ENCODE measurements at places on chromosomes 1 and 21.

- no peak for DNase-seq
These were observed 9.3 kb downstream of the EEIG2 start for GRCh38 chr1:108569097-108569728.

DNA sequence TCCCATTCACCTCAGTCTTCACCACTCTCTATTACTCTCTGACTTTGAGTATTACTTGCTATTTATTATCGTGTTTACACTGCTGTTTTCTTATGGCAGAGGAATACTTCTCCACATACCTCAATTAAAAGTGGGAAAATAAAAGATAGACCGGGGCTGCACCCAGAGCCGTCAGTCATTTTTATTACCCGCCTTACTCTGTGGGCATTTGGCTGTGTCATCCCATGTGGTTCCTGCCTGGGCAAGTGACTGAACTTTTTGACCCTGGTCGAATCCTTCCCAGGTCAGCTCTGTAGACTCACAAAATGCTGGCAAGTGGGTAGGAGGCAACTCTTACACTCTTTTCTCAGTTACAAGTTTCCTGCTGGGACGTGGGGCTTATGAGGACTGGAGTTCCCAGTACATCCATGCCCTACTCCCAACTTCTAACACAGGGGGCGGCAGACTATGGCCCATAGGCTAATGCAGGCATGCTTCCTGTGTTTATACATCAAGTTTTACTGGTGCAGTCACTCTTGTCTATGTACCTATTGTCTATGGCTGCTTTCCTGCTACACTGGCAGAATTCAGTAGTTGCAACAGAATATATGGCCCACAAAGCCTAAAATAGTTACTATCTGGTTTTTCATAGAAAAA, 69.5 kb upstream of the KCND3 start:
- no peak for DNase-seq

GRCh38 chr1:203268901-203269653, 36.2 kb upstream of the BTG2 start:
- DNase-seq = no peak

- DNase-seq = no peak
These were observed 264.1 kb upstream of the GREM2 start for GRCh38 chr1:240876071-240876470.

- DNase-seq = no peak
These were observed 323.0 kb upstream of the USP25 start for GRCh38 chr21:15406791-15407190.

GRCh38 chr1:221335161-221336101, 406.5 kb downstream of the DUSP10 start:
- no peak for DNase-seq

GRCh38 chr1:170461291-170461747, 70.6 kb upstream of the GORAB start:
- no peak for DNase-seq

GRCh38 chr1:27804791-27805190, 25.8 kb upstream of the PPP1R8 start:
- no peak for DNase-seq

DNA sequence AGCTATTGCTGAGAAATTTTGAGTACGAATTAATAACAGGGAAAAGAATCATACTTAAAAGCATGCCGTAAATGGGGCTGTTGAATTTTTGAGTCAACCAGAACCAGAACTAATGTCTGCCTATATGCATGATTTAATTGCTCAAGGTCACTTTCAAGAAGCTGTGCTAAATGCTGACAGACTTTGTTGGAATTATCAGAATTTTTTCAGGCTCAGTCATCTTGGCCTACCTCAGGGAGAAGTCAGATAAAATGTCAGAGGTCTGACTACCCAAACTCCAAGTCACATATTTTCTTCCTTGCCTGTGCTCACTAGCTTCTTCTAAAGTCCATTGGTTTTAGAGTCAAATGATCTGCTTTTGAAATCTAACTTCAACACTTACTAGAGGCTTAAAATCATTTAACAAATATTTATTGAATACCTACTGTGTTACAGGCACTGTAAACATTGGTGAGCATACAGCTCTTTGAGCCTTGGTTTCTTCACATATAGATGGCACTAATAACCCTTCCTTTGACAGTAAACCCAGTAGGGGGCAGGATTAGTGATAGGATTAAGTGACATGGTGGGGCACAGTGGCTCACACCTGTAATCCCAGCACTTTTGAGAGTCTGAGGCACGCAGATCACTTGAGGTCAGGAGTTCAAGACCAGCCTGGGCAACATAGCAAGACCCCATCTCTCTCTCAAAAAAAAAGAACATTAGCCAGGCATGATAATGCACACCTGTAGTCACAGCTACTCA, 121.2 kb upstream of the SLC44A3 start:
- DNase-seq = no peak

- no peak for DNase-seq
These were observed 30.4 kb upstream of the CNTN2 start for GRCh38 chr1:205012391-205013140.

DNA sequence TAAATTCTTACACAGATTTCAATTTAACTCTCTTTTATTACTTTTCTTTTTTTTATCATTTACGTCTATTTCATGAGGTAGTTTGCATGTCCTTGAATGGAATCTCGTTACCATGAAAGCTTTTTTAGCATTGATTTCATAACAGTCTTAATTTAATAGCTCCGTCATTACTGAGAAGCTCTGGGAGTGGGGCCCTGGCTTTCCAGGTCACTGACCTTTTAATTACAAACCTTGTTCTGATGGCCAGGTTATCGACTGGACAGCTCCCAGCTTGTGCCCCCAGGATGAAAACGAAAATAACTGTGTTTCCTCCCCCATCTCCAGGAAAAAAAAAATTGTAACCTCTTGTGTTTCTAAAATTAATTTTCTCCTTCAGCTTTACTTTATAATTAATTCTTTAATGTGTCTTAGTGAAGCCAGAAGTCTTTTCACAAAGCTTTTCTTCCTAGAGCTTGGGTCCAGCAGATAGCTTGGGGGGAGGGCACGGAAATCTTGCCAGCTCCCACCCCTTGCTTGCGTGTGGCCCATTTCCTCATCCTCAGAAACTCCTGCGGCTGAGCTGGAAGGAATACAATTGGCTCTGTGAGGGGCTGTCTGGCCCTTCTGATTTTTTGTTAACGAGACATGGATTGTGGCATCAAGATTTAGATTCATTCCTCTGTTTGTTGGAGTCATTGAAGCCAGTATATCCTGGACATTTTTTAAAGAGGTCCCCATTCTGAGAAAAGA, 65.7 kb downstream of the PEX14 start:
- DNase-seq = no peak

DNA sequence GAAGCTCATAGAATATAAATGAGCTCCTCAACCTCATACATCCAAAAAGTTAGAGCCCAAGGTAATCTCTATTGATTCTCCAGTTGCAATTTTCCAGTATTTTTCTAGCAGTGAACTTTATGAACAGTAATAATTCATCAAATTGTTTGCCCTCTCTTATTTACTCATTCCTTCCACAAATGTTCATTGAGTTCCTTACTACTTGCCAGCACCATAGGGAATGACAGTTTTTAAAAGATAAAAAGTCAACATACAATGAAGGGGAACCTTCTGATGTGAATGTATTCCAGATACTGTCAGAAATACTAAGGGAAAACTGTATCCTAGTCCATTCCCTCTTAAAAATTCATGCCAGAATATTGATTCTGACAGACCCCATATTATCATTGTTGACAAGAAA, 277.0 kb upstream of the C1orf87 start:
- no peak for DNase-seq

DNA sequence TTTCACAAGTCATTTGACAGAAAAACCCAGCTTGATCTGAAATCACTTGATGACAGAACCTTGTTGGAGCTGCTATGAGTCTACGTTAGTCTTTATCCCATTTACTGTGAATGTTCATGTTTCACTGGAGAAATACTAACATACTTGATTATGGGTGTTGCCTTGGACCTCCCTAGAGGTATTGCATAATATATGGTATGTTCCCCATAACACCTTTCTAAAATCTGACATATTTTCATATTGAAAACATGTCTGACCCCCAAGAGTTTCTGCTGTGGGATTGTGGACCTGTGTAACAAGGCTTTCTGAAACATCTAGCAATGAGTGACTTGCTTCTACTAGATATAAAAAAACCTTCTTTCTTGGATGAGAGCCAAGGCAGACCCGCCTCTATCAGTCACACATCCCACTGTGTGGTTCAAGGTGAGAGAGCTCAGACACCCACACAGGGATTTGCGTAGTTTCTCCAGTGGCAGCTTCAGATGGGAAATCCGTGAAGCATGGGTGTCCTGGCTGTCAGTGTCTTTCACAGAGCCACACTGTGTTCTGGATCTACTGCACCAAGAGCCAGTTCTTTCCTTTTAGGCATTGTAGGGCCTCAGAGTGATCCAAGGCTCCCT, 4.6 kb downstream of the NENF start:
- no peak for DNase-seq

DNA sequence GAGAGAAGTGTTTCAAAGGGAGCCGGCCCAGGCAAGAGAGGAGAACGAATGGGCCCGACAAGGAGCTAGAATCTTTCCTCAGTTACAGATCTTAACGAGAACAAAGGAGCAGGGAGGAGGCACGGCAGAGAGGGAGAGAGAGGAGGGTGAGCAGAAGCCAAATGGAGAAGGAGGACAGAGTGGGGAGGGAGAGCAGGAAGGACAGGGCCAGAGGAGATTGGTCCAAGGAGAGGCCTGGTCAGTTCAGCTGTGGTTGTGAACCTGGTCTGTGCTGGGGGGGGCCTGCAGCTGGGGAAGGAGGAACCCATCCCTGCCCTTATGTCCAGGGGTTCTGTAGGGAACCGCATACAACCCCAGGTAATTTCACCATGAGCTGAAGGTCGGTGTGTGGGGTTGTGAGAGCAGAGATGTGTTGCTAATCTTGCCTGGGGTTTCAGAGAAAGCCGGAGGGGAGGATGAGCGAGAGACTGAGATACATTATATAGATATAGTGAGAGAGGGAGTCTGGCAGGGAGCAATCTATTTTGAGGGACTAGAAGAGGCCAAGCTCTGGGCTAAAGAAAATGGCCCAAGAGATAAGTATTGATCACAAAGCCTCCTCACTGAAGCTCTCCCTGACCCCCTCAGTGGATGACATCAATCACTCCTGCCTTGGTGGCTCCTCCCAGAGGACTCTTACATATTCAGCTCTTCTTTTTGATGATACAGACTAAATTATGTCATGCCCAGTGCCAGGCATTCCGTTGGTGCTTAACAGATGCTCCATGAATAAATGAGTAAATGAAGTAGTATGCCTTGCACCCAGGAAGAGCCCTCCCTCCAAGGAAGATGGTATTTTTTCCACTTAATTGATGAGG, 64.2 kb upstream of the CD1D start:
- no peak for DNase-seq

DNA sequence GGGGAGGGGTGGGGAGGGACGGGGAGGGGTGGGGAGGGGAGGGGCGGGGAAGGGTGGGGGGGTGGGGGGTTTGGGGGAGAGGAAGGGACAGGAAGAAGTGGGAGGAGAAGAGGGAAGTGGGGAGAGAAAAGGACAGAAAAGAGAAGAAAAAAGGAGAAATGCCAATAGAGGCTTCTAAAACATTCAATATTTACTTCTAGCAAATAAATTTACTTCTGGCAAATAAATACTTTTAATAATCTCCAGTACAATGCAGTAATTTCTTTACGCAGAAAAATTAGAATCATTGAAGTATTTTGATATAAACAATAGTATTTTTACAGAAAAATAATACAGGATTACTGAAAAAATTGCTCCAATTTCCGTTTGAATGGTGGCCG, 9.4 kb upstream of the GPR161 start:
- no peak for DNase-seq

- DNase-seq = no peak
These were observed 8.7 kb downstream of the FAM3B start for GRCh38 chr21:41325138-41325912.

DNA sequence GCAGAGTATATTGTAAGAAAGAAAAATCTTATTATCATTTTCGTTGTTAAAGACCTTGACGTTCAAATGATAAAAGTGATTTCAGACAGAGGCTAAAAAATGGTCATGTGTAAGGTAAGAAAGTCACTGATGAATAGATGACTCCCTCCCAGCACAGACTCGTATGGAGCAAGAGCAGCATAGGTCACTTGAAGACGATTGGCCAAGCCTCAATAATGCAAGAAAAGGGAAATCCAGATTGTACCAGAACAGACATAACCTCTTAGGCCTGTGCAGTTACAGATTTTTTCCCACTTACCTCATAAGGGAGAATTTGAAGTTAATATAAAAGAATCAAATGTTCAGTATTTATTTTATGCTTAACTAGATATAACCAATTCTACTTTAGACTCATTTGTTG, 16.3 kb upstream of the OLFML2B start:
- no peak for DNase-seq

GRCh38 chr1:74681851-74682250, 8.3 kb upstream of the ERICH3 start:
- no peak for DNase-seq

- no peak for DNase-seq
These were observed 358.8 kb upstream of the B3GALT2 start for GRCh38 chr1:193545171-193545570.

DNA sequence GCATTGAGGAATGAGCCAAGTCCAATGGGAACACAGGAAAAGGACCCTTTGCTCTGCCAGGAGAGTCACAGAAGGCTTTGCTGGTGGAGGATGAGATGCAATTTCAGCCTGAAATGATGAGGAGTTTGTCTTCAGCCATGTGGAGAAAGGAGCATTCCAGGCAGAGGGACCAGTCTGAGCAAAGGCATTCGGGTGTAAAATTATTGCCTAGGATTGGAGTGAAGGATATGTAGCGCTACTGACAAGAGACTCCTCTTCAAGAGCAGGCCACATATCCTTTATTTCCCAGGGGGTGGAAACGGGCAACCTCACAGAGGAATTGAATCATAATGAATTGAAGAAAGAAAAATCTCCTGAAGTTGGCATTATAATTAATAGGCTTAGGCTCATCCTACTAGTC, 1.1 kb upstream of the CSF1 start:
- DNase-seq = no peak
